ENCODE measurements at places on chromosomes 16 and 17. TPM values are rescaled to one million over a fixed set of nuclear protein-coding genes. Genes with fewer than 3 reads are reported as not detected.

C16orf92 gene
- not detected for total RNA-seq

TBC1D3C gene
- not detected for total RNA-seq

CHST4 gene
- total RNA-seq, result 0.04 TPM

DNA sequence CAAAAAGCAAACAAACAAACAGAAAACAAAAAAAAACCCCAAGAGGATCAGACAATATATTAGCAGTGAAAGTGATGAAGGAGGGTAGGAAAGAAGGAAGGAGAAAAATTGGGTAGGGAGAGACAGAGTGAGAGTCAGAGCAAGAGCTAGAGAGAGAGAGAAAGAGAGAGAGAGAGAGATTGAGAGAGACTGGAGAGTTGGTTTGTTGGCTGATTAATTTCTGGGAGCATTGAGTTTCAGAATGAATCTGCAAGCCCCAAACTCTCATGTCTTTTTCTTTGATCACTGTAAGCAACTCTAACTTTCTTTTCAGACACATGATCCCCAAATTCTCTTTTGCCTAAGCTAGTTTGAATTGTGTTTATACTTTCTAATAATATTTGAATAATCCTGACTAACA, 388.1 kb downstream of the SHISA9 start:
- DNase-seq, result no peak

XYLT1 gene
- 6.1 TPM for total RNA-seq

- DNase-seq, result no peak
Measured at GRCh38 chr17:31556969-31557645, 165.6 kb downstream of the RAB11FIP4 start.

DNA sequence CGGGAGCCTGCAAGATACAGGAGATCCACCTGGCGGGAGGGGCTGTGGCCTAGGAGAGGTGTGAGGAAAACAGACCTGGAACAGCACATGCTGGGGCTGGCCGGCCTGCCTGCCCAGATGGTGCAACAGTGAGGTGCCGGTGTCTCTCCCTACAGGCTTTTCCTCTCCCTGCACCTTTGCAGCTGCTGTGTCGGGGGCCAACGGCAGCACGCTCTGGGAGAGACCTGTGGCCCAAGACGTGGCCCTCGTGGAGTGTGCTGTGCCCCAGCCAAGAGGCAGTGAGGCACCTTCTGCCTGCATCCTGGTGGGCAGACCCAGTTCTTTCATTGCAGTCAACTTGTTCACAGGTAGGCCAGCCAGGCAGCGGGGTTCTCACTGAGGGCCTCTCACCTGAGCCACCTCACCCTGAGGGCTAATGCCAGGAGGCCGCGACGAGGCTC, 15.9 kb downstream of the RGS11 start:
- no peak for DNase-seq

FBRS gene
- 12.9 TPM for total RNA-seq

DNA sequence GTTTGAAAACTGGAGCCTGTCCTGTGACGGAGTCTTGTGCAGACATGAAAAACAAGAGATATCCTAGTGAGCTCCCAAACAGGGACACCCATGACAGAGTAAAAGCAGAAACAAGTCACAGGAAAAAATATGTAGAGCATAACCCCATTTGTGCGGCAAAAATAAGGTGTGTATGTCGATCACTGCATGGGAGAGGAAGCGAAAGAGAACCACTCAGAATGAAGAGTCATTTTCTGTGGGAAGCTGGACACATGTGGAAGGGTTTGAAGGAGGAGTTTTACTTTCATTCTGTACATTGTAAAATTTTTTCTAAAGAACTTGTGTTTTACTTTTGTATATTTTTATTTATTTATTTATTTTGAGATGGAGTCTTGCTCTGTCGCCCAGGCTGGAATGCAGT, 72.1 kb downstream of the JPH3 start:
- DNase-seq, result no peak

GRCh38 chr17:66630828-66631472, 204.0 kb upstream of the CACNG5 start:
- DNase-seq, result no peak

All from muscle of leg (tissue), 16 donors.